Stimulated activated CD4-positive, alpha-beta T cell treated with anti-CD3 and anti-CD28 coated beads, Interleukin-4, amount 100 ng/mL, for 48 hours (primary cell): ENCODE measurements at places on chromosomes 1 and 21.

DNA sequence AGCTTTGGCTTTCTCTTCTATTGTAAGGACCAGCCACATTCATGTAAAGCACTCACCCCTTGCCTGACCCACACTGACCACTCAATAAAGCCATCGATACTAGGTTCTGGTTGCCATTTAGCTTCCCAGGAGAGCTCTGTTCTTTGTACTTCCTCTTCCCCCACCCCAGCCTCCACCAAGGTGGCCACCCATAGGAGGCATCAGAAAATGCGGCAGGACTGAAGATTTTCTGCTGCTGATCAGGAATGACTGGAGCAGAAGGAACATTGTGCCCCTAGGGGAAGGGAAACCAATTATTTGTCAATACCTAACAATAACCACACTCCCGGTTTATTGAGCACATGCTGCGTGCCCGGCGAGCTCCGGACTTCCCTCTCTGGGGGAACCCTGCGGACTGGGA, 5.2 kb upstream of the SMIM12 start:
- no peak for DNase-seq

- no peak for DNase-seq
These were observed 679.4 kb upstream of the USP24 start for GRCh38 chr1:55894521-55894920.

- DNase-seq = no peak
These were observed 279.4 kb downstream of the RGS7 start for GRCh38 chr1:241077386-241078147.

DNA sequence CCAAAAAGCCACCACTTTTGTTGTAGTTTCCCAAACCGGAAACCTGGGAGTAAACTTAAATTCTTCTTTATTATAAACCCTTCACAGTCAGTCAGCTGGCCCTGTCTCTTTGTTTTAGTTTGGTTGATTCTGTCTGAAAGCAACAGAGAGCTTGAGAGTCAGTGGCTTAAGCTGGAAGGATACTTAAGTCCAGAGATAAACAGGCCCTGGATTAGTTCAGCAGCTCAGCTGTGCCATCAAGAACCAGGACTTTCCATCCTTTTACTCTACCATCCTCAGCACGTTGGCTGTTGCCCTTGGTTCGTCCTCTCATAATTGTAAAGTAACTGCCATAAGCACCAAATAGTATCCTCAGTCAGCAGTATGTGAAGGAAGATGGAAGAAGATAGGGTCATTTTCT, 4.5 kb downstream of the DESI2 start:
- DNase-seq = no peak

DNA sequence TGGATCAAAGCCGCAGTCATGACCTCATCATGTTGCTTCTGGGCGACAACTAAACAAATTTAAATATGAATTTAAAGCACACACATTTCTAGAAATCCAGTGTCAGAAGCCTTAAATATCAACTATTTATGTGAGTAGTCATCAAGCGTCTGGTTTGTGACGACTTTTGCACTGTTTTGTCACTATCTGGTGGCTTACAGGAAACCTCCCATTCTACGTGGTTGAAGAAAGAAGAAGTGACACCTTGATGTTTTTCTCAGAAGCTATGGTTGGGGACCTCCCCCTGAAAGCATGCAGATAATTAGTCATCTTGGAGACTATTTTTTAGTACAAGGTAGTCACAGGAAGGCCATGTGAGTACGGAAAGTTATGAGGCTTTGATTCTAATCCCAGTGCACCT, 58.5 kb downstream of the TENT5C start:
- DNase-seq = no peak

GRCh38 chr1:235460770-235461169, 43.5 kb downstream of the B3GALNT2 start:
- no peak for DNase-seq

- no peak for DNase-seq
These were observed 543.2 kb upstream of the CXADR start for GRCh38 chr21:16969636-16970035.

GRCh38 chr1:18100491-18101063, 7.0 kb upstream of the IGSF21 start:
- peak; percentile 35 for DNase-seq

DNA sequence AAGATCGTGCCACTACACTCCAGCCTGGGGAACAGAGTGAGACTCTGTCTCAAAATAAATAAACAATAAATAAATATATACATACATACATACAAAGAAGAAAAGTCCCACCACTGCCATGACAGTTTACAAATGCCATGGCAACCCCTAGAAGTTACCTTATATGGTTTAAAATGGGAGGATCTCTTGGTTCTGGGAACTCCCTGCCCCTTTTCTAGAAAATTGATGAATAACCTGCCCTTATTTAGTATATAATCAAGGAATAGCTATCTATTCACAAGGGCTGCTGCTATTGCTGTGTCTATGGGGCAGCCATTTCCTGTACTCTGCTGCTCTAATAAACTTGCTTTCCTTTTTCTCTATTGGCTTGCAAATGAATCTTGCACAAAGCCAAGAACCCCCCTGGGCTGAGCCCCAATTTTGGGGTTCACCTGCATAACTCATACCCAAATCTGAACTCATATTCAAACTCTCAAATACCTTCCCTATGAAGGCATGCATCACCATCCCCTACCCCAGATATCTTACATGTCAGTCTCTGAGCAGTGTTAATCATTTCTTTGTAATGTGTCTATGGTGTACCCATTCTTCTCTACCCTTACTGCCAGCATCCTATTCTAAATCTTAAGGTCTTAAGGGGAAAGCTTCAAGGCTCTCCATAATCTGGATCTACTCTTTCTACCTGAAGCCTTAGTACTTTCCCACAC, 9.0 kb downstream of the GON4L start:
- DNase-seq = no peak

- peak; percentile 43 for DNase-seq
These were observed 447 bp downstream of the RUNX3 start for GRCh38 chr1:24929398-24930259.

- no peak for DNase-seq
These were observed 14.5 kb upstream of the PRDM16 start for GRCh38 chr1:3054474-3054873.

- no peak for DNase-seq
These were observed 196.4 kb upstream of the GREM2 start for GRCh38 chr1:240808381-240808780.

DNA sequence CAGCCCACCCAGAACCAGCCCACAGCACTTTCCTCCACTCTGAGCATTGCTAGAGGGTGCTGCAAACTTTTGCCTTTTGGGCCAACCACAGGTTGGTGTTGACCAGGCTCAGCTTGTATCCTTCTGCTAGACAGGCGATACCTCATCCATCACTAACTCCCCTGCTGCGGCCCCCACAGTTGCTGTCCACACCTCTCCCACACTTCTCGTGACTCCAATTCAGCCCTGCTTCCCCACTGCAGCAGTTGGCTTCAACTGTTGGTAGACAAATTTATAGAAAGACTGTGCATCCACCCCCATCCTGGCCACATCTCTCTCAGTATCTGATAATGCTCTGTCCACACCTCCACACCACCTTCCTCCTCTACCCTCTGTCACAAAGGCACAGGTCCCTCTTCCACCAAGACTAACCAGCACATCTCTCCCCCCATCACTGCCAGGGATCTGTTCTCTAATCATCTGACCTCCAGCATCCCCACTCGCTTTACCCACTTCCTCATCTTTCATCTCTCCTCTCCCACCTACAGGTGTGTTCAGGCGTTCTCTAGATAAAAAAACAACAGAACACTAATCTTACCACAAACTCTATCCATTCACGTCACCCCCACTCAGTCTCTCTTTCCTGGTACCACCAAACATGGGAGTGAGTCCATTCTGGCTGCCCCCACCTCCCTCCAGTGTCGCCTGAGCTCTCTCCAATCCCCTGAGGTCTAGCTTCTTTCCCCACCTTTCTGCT, 15.8 kb upstream of the SLC25A44 start:
- DNase-seq = no peak
